Activated T-helper 17 cell treated with anti-CD3 and anti-CD28 coated beads, Interleukin-2, amount 50 U/mL, for 72 hours (primary cell): ENCODE measurements at places on chromosomes 11 and 22.

DNA sequence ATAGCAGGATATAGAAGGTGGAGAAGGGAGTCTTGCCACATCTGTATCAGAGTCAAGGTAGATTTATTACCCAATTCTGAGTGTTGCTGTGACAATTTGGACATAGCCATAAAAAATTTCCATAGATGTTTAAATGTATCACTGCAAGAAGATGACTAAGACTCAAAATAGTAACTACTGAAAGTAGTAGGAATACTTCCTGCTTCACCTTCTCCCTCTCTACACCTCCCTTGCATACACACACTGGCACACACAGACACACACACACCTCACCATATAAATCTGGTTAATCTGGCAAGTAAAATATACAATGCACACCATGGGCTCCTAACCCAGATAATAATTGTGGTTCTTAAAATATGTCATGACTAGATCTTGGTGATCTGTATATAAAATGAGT lies 5.2 kb upstream of the ZDHHC13 start:
- no peak for ATAC-seq

DNA sequence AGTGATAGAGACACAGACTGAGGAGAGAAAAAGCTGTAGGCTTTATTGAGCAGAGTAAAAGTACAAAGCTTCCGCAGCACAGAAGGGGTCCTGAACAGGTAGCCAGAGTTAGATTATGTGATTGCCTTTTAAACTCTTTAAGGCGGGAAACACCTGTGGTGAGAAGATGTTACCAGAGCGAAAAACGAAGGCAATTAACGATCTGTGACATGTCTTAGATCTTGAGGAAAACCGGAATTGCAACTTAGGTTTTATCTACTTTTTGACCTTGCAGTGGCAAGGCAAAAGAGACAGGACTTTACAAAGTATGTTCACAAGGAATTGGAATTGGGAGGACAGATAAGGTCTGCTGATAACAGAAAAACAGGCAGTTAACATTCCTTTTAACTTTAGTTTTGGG lies 493.6 kb upstream of the FAT3 start:
- ATAC-seq = no peak

GRCh38 chr11:132490978-132491377 lies 1041.3 kb downstream of the OPCML start:
- no peak for ATAC-seq

GRCh38 chr11:76609736-76610370 lies 60.7 kb downstream of the LRRC32 start:
- no peak for ATAC-seq

DNA sequence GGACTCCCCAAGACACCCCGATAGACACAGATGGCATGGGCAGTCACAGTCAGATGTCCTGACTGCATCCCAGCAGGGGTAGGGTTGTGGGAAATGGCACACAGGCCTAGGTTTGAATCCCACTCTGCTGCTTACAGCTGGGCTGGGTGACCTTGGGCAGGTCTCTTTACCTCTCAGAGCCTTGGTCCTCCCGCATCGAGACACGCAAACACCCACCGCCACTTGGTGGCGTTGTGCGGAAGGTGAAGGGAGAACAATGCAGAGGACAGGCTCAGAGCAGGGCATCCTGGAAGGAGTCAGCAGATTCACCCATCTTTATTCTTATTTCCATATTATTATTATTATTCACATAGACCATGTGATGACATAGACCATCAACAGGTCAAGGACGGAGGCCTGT lies 140.5 kb downstream of the MIAT start:
- no peak for ATAC-seq

DNA sequence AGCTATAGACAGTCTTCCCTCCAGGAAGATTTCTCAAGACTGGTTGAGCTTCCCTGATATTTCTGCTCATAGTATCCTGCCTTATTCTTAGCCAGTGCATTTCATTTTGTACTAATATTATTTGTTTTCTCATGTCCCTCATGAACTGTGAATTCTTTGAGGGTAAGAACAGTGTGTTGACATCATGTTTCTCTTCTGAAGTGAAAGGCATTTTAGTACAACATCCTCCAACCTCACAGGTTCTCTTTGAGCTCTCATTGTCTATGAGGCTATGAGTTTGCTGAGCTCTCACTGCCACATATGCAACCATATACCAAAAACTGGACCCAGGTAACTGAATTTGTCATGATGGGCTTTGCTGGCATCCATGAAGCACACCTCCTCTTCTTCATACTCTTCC lies at the start of gene OR6Q1:
TSS of gene OR6Q1 (plus strand) at position 301 of the 400 bp plus-strand sequence. CDS start at position 301, 0 bp downstream.
- ATAC-seq = no peak

DNA sequence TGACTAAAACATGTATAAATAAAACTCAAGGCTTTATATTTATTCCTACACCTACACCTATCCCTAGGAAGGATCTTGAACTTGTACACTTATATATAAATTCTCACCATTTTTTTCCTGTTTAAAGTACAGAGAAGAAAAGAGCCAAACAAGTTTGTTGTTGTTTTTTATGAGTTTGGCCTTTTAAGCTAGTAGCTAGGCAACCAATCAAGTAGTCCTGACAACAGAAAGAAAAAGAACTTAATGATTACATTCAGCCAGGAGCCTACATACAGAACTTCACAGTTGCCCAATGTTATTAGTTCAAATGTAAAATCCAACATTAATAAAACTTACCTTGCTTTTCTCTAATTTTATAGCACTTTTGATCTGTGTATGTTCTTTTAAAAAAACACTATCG lies 316.2 kb downstream of the SOX6 start:
- ATAC-seq = no peak

DNA sequence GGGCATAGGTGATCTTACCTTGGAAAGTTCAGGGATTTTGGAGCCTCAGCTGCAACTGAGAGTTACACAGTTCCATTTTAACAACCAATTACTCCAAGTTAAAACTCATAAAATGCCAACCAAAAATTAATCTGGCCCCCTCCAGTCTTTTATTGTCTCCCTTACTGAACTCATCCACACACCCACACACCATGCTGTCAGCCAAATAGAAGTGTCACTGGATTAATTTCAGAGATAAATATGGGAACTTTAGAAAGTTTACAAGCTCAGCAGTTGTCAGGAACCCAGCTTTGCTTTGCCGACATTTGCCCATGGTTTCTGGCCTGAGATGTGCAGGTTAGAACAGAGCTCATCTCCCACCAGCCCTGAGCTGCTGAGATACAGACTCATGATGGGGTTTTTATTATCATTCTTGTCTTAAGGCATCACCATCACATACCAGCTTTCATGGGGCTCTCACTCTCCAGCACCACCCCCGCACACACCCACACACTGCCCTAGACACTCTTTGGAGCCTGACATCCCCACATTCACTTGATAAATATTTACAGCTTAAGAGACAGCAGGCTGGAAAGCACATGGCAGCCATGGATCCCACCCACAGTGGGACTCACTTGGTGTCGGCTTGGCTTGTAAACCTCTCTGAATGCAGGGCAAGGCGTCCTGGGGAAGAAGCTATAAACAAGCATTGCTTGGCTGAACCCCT lies 23.7 kb upstream of the CTR9 start:
- no peak for ATAC-seq

DNA sequence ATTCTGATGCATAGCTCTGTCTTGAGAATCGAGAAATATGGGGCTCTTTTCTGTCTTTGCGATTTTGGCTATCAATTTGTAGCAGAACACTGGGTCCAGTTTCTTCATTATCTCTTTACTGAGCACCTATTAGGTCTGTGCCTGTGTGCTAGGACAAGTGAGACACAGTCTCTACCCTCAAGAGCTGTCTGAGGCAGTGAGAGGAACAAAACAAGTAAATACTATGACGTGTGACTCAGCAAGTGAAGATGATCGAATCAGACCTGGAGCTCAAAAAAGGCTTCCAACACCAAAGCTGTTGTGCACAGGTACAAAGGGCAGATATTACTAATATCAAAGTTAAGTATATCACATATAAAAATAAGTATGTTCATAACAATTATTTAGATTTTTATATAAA lies 52.4 kb downstream of the LGR4 start:
- no peak for ATAC-seq

DNA sequence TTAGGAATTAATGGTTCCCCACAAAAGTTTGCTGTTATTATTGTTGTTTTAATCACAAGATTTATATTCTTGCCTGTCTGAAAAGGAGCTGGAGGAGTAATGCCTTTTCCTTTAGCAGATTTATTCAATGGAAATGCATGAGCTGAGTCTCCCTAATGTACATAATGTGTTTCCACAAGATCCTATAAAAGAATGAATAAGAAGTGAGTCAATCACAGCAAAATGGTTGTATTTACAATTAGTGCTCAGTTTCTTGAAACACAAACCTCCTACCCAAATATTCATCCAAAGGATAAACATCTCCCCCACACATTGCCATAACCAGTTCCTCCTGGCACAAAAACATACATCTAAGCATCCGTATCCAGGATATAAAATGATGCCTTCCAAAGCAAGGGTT lies 33.3 kb downstream of the ME3 start:
- no peak for ATAC-seq

GRCh38 chr11:20672575-20672974 lies 3.2 kb downstream of the NELL1 start:
- ATAC-seq = no peak

DNA sequence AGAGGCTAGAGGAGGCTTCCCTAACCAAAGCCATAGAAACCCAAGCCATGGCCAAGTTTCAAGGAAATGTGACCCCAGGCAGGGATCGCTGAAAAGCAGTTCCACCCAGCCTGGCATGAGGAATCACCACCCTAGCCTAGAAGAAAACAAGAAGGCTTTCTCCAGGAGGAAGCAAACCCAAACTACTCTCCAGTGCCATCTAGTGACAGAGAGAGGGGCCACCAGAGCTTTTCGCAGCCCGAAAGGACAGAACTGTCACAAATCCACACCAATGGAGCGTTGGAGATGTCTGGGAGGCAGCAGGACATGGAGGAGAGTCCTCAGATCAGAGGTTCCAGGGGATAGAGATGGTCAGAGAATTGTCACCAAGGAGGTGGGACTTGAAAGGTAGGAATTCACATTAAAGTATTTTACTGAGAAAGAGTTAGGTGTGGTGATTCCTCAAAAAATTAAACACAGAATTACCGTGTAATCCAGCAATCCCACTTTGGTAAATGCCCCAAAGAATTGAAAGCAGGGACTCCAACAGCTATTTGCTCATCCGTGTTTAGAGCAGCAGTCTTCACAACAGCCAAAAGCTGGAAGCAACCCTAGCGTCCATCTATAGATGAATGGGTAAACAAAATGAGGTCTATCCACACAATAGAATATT lies 67.3 kb upstream of the NUP50 start:
- peak; percentile 60 for ATAC-seq

DNA sequence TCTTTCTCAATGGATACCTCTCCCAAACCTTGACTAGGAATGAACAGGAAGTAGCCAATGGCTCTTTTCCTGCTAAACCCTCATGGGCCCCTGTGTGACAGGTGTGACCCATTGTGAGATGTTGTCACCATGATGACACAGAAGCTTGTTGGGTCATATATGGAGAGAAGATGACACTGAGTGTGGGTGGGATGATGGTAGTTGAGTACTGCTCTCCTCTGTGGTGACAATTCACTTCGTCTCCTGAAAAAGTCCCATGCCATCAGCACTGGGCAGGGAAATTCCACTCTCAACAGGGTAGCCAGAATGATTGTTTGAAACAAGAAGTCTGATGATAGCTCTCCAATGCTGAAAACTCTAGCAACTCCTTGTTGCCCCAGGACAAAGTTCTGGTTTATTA lies 94.0 kb upstream of the SEZ6L start:
- no peak for ATAC-seq

DNA sequence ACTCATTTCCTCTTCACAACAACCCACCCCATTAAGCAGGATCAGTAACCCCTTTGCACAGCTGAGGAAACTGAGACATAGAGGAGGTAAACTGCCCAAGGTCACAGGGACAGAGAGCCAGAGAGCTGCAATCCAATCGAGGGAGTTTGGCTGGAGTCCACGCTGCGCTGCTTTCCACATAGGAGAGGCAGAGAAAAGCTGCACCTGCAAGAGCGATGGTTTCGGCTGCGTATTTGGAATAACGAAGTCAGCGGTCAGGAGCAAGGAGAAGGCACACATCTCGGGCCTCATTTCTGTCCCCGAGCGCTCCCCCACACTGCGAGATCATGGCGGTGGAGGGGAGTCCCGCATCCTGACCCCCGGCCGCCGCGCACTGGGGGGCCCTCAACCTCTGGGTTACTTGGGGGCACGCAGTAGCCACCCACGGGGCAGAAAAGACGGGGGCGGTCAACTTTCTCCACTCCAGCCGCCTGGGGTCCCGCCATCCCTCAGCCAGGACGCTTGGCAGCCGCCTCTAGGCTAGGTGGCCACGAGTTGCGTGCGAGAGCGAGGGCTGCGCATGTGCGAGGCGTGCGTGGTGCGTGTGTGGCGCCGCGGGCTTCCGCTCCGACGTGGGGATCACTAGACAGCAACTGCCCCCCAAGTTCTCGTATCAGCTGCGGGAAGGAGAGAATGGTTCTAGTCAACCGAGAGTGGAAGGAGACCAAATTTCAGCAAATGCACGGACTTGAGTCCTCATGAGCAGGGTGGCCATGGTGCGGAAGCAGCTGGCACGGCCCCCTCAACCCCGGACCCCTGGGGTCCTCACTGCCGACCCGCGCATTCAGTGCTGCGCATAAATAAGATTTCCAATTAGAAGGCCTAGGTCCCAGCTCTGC lies 42.3 kb upstream of the CLDN5 start:
- no peak for ATAC-seq

GRCh38 chr11:67645521-67646461 lies 4.7 kb downstream of the ACY3 start:
- peak; percentile 27 for ATAC-seq

DNA sequence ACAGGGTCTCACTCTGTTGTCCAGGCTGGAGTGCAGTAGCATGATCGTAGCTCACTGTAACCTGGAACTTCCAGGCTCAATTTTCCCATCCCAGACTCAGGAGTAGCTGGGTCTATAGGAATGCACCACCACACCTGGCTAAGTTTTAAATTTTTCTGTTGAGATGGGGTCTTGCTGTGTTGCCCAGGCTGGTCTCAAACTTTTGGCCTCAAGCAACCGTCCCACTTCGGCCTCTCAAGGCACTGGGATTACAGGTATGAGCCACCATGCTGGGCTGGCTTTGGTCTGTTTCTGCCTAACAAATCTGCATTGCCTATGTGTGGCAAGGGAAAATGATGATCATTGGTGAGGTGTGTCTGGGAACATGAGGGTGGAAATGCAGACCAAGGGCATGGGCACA lies 59.3 kb upstream of the CLMP start:
- no peak for ATAC-seq

- ATAC-seq = no peak
These were observed 48.8 kb downstream of the SPECC1L start for GRCh38 chr22:24319451-24319850.

DNA sequence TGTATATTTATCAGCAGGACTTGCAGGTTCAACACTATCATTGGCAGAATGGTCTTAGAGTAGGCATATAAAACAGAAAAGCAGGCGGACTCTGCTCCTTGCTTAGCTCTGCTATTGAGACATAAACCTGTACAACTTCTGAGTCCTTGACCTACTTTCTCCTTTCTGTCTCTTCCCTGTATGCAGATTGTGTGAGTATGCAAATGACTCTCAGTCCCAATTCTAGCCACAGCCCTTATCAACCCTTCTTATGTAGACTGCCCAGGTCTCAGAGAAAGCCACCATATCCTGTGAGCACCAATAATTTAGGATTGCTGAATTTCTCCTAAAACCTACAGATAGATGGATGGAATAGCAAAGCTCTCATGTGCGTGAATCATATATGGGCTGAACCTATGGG lies 367.6 kb upstream of the DDI1 start:
- ATAC-seq = no peak

GRCh38 chr11:26227301-26227746 lies 104.6 kb upstream of the ANO3 start:
- ATAC-seq = no peak

GRCh38 chr11:67705264-67705663 lies 30.8 kb upstream of the ALDH3B2 start:
- ATAC-seq = no peak
